Frontal cortex (tissue), 4 donors: ENCODE measurements at places on chromosomes 5 and 9. TPM values are rescaled to one million over a fixed set of nuclear protein-coding genes. Genes with fewer than 3 reads are reported as not detected.

PCYOX1L gene
- total RNA-seq: 11.0 TPM

MIER3 gene
- total RNA-seq: 52.2 TPM

NDOR1 gene
- total RNA-seq: 3.3 TPM

ADAMTSL1 gene
- 11.4 TPM for total RNA-seq

CRHBP gene
- total RNA-seq: 7.3 TPM

PPP3R2 gene
- 0.41 TPM for total RNA-seq

NOTCH1 gene
- total RNA-seq: 15.9 TPM

FER gene
- total RNA-seq: 75.4 TPM

KIF12 gene
- 0.82 TPM for total RNA-seq

BRIX1 gene
- 47.7 TPM for total RNA-seq

SLC9A3 gene
- total RNA-seq: 1.2 TPM

DDX4 gene
- total RNA-seq: 0.82 TPM
